ENCODE measurements at places on chromosomes 7 and 10.

DNA sequence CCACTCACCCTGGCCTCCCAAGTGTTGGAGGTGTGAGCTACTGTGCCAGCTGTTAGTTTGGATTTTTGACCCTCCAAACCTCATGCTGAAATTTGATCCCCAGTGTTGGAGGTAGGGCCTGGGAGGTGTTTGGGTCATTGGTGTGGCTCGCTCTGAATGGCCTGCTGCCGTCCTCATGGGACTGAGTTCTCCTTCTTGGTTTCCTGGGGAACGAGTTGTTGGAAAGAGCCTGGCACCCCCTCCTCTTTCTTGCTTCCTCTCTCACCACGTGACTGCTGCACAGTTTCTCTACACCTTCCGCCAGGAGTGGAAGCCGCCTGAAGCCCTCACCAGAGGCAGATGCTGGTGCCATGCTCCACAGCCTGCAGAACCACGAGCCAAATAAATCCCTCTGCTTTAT lies 253.5 kb downstream of the PHTF2 start:
- DNase-seq: no peak

GRCh38 chr7:45921699-45922519 lies 837 bp upstream of the IGFBP3 start:
- peak; percentile 73 for DNase-seq

DNA sequence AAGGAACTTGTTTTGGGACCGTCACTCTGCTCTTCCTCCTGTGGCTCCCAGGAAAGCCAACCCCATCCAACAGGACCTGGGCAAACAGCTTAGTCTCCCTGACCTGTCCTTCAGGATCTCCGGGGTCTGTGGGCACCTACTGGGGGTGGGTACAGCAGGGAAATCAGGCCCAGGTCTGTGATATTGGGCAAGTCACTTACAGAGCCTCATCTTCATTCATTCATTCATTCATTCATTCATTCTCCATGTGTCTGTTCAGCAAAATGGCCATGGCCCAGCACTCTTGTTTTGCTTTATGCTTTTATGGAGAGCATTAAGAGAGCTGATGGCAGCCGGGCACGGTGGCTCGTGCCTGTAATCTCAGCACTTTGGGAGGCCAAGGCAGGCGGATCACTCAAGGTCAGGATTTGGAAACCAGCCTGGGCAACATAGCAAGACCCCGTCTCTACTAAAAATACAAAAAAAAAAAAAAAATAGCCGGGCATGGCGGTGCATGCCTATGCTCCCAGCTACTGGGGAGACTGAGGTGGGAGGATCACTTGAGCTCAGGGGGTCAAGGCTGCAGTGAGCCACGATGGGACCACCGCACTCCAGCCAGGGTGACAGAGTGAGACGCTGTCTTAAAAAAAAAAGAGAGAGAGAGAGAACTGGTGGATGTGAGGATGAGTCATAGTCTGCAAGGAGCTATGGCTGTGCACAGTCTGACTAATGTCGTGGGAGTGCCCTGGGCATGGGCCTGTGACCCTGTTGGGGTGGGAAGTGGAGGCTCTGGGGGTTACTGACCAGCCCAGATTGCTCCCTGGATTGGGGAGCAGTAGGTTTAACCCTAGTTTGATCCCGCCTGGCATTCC lies 54.3 kb downstream of the CLIP2 start:
- DNase-seq: peak; percentile 88

GRCh38 chr7:113775401-113775800 lies 143.4 kb downstream of the PPP1R3A start:
- no peak for DNase-seq

Data from urothelium cell line (cell line).